ENCODE measurements at places on chromosomes 2 and 18.

DNA sequence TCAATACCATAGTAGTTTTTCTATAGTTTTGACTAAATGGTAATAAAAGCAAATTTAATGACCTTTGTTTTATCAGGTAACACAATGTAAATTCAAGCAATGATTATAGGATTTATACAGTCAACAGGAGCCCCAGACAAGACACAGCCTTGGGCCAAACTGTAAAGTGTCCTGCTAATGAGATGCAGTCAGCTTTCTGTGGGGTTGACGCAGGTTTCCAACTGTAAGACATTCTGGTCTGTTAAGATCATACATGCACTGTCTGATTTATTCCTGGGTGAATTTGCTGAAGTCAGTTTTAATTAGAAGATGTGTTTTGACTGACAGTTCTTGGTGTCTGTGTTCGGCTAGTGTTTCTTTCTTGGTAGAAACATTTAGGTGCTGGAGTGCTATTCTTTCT, 180.3 kb downstream of the SNTG2 start:
- no peak for DNase-seq

DNA sequence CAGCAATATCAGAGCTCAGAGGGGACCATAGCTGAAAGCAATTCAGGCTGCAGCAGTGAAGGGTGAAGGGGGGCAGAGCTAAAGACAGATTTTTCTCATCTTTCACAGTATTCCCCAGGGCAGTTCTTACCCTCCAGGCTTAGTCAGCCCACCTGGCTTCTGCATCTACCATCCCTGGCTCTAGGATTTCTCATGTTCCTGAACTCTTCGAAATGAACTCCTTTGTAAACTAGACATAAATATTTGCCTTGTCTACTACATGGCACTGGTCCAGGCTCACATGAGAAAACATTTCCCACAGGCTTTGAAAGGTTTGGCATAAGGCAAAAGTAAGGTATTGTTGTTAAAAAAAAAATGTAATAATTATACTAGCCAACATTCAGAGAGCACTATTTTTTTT, 23.6 kb upstream of the NEB start:
- DNase-seq: no peak

- no peak for DNase-seq
Measured at GRCh38 chr2:123566291-123566946, 458.7 kb upstream of the CNTNAP5 start.

GRCh38 chr18:60499675-60500074, 127.1 kb upstream of the MC4R start:
- DNase-seq: no peak

DNA sequence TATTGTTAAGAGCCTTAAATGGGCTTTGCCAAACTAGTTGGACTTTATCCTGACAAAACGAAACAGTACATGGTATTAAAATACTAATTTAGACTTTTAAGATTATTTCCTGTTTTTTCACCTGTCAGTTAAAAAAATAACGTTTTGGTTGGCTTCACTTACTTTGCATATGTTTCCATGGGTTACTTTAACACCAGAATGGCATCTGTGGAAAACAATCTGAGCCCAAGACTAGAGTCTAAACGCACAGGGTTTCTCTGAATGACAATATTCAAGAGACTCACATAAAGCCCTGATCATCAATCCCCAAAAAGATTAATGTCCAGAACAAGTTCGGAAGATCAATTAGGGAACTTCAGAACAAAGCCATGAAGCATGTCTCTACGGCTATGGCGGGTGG, 888.0 kb downstream of the EPHA4 start:
- no peak for DNase-seq

- no peak for DNase-seq
Measured at GRCh38 chr2:106953236-106953635, 67.3 kb upstream of the ST6GAL2 start.

- no peak for DNase-seq
Measured at GRCh38 chr2:98771264-98771663, 40.3 kb upstream of the MGAT4A start.

DNA sequence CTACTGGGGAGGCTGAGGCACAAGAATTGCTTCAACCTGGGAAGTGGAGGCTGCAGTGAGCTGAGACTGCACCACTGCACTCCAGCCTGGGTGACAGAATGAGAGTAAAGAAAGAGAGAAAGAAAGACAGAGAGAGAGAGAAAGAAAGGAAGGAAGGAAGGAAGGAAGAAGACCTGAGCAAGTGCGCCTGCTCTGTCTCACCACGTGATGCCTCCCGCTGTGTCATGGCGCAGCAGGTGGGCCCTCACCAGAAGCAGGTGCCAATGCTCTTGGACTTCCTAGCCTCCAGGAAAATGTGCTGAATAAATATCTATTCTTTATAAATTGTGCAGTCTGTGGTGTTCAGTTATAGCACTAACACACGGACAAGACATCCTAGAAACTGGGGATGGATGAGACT, 270.0 kb downstream of the CYP26B1 start:
- DNase-seq: no peak

GRCh38 chr2:239197146-239197545, 203.7 kb downstream of the HDAC4 start:
- no peak for DNase-seq

DNA sequence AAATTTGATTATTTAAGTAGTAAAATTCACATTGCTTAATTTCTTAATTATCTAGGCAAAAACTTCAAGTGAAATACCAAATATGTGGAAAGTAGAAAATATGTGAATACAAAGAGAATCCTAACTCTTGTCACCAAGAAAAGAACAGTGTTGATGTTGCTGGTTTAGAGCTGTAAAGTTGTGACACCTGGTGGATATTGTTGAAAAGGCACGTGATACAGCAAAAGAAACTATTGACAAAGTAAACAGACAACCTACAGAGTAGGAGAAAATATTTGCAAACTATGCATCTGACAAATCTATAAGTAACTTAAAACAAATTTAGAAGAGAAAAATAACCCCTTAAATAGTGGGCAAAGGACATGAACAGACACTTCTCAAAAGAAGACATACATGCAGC, 25.6 kb upstream of the ZC3H15 start:
- DNase-seq: no peak

DNA sequence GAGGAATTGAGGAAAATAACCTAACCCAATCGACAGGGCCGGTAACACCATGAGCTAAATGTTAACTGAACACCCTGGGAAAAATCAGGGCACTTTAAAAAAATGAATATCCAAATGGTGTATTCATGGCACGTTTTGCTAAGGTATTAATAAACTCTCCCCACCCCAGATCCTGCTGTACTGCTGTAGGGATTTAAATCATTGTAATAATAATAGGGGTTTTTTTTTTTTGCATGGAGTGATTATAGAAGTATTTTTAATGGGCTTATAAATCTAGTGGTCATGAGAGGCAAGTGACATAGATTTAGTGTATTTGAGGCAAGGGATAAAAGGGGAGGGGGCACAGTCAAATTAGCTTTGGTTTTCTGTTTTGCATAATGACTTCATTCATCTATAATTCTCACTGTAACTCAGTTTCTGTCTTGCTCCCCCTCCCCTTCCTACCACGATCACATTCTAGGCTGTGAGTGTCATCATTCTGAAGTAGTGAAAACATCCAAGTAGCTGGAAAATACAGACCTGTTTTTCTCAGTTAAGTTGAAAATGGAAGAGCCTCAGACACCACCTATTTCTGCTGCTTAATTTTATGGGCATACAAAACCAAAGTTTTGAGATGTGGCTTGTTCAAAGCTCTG, 18.2 kb upstream of the MGAT5 start:
- DNase-seq: no peak

DNA sequence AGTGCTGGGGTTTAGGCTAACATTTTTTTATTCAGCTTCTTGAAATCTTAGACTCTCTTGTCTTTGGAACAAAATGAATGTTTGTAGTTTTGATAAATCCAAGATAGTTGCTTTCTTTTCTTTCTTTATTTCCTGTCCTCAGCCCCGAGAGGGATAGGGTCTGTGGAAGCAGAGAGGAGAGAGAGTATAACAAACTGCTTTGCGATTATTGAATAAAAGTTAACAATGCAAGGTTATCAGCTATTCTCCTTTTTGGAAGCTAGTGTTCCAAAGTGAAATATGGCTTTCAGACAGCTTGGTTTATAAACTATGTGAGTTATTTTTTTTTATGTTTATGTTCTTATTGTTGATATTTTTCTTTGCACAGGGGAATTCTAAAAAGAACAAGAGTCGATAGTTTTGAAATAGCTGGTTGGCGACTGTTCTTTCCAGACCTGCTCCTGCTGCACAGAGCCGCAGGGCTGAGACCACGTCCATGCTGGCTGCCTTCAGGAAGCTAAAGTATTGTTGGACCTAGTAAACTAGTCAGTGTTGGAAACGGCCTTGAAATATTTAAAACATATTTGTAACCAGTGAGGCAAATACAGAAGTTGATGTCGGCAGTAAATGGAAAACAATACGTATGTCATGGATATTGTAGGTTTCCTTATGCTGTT, 15.5 kb upstream of the STON1 start:
- no peak for DNase-seq

All from activated CD8-positive, alpha-beta memory T cell treated with anti-CD3 and anti-CD28 coated beads for 1 hour (primary cell).